ENCODE measurements at places on chromosomes 3 and 15.

- H3K36me3 ChIP-seq: no peaks in the 10 kb centered on the region
- DNase-seq: no peak
- H3K27ac ChIP-seq: no peak overlapping the region
- H3K27me3 ChIP-seq: no peaks in the 10 kb centered on the region
Observed at GRCh38 chr3:54671511-54671910, 256.3 kb downstream of the LRTM1 start.

DNA sequence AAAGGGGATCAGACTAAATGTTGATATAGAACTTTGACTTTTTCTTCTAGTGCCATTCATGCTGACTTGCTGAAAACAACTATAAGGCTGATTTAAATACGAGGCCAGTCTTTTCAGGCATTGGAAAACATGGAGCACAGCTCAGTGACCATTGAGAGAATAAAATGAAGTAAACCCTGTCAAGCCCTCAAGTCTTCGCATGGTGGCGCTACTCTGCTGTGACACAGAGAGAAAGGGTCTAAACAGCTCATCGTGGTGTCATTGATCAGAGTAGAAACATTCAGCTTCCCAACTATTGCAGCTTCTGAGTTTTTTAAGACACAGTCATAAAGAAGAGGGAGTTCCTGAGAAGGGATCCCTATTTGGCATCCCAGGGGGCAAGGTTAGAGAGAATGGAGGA lies 716.2 kb downstream of the DIPK2A start:
- H3K4me1 ChIP-seq: no peaks in the 10 kb centered on the region
- H3K4me3 ChIP-seq: no peak overlapping the region
- H3K27me3 ChIP-seq: no peaks in the 10 kb centered on the region
- H3K27ac ChIP-seq: no peak overlapping the region

DNA sequence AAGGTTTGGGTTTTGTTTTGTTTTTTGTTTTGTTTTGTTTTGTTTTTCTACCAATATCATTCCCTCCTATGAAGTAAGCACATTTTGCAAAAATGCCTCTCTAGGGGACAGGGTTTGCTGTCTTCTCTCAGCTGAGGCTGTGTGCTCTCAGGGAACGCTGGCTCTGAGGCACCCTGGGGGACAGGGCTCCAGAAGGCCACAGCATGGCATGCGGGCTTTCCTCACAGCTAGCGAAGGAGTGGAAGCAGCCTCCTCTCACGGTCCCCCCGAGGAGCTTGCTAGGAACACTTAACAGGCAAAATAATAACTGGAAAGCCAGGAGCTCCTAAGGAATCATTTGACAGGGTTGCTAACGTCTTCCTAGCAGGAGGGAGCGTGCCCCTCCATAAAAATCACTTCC lies 227.7 kb upstream of the ST8SIA2 start:
- peak overlapping the region; percentile 33 for H3K27ac ChIP-seq

DNA sequence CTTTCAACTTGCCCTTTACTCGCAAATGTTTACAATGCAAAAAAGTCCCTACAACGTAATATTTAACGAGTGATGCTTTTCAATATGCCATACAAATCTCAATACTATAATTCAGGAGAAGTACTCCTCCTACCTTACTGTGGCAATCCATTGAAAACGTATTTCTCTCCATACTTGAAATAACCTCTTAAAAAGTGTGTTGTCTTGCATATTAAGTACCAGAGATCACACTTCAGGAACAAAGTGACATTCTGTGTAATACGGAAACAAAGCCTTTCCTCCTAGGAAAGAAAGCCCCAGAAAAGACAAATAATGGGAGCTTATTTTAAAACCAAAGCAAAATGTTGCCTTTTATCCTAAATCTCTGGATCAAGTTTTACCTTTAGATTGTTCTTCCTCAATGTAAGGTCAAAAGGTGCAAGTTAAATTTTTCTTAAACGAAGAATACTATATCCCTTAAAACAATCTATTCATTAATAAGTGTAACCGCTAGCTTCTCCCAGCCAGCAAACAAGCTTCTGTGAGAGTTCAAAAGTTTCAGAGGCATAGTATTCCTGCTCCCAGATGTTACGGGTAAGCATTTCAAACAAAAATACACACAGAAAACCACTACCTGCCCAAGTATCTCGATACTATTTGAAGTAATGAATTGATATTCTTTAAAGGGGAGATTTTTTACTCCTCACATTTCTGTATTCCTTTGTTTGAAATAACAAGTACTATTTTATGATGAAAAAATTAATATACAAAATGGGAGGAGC lies 1.7 kb downstream of the TJP1 start:
- no peaks in the 10 kb centered on the region for H3K27me3 ChIP-seq
- H3K27ac ChIP-seq: peak overlapping the region; percentile 97
- DNase-seq: no peak

DNA sequence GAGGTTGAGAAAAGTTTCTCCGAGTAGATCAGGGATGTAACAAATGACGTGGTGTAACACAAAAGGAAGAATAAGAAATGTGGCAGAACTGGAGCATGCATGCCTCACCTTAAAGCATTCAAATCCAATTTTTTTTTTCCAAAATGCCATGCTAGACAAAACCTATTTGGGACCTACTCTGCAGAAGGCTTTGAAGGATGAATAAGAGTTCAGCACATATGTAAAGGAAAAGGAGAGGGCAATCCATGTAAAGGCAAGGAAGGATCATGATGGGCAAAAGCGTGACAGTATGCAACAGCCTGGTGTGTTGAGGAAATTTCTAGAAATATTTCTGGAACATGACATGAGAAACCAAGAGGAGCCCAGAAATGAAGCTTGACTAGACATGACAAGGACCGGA lies 116.4 kb downstream of the OXNAD1 start:
- no peak overlapping the region for H3K4me3 ChIP-seq
- H3K27ac ChIP-seq: no peak overlapping the region
- no peaks in the 10 kb centered on the region for H3K27me3 ChIP-seq
- H3K36me3 ChIP-seq: peaks cover 1% of the 10 kb centered on the region

DNA sequence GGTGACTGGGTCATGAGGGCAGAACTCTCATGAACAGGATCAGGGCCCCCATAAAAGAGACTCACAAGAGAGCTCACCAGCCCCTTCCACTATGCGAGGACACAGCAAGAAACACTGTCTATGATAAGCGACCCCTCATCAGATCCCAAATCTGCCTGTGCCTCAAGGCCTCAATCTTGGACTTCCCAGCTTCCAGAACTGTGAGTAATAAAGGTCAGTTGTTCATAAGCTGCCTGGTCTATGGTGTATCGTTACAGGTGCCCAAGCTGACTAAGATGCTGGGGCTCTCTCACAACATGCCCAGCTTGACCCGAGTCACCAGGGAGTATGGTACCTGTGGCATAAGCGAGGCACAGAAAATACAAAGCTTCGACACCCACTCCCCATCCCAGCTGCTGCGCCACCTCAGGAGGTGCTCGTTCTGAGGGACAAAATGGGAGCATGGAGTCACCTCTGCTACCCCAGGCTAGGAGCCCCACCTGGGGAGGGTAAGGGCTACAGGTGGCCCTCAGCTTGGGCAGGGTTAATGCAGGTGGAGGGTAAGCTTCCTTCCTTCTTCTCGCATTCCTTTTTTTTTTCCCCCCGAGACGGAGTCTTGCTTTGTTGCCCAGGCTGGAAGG lies 234.1 kb downstream of the ADAMTS17 start:
- H3K27me3 ChIP-seq: no peaks in the 10 kb centered on the region
- no peaks in the 10 kb centered on the region for H3K4me1 ChIP-seq
- no peak for DNase-seq
- peaks cover 13% of the 10 kb centered on the region for H3K36me3 ChIP-seq
- no peak overlapping the region for H3K27ac ChIP-seq

DNA sequence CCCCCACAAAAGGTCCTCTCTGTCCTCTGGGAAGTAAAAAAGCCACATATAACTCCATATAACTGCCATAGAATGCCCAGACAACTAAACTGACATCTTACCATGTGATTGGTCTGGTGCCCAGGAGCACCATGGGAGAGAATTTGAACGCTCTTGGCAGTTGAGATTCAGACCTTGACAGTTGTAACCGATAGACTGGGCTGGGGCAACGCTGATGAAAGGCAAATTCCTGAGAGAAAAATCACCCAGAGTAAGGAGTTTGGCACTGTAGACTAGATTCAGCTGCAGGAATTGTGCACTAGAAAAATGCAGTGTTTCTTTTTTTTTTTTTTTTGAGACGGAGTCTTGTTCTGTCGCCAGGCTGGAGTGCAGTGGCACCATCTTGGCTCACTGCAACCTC lies 240.5 kb downstream of the SOX2 start:
- H3K27me3 ChIP-seq: no peaks in the 10 kb centered on the region
- no peak for DNase-seq
- H3K4me3 ChIP-seq: no peak overlapping the region
- no peaks in the 10 kb centered on the region for H3K36me3 ChIP-seq
- H3K27ac ChIP-seq: no peak overlapping the region
- no peaks in the 10 kb centered on the region for H3K4me1 ChIP-seq

GRCh38 chr15:91884606-91885005 lies 31.1 kb downstream of the SLCO3A1 start:
- no peaks in the 10 kb centered on the region for H3K36me3 ChIP-seq
- no peak overlapping the region for H3K27ac ChIP-seq
- no peak overlapping the region for H3K4me3 ChIP-seq

Data from liver (tissue), 10 donors.